EL (cell line): ENCODE measurements at places on chromosomes 7 and 10.

DNA sequence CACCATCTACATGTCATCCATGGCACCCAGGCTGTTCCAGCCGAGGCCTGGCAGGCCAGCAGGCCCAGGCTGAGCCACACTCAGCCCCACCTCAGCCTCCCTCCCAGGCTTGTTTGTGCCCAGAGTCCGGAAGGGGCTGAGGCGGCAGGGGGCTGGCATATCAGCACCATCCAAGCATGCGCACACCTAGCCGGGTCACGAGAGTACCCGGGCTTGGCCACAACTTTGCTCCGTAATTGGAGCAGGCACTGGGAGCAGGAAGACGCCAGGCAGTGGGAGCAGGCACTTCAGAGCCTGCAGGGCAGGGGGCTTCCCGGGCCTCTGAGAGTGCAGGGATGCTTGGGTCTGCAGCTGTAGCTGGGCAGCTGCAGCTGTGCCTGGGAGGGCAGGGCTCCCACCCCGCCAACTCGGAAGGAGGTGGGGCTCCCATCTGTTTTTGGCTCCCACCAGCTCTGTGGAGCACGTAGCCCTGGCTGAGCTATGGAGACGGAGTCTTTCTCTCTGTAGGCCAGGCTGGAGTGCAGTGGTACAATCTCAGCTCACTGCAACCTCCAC is 15.2 kb upstream of the TSPAN15 start:
- DNase-seq: no peak

GRCh38 chr7:97847791-97848190 is 24.4 kb downstream of the ASNS start:
- DNase-seq: no peak

DNA sequence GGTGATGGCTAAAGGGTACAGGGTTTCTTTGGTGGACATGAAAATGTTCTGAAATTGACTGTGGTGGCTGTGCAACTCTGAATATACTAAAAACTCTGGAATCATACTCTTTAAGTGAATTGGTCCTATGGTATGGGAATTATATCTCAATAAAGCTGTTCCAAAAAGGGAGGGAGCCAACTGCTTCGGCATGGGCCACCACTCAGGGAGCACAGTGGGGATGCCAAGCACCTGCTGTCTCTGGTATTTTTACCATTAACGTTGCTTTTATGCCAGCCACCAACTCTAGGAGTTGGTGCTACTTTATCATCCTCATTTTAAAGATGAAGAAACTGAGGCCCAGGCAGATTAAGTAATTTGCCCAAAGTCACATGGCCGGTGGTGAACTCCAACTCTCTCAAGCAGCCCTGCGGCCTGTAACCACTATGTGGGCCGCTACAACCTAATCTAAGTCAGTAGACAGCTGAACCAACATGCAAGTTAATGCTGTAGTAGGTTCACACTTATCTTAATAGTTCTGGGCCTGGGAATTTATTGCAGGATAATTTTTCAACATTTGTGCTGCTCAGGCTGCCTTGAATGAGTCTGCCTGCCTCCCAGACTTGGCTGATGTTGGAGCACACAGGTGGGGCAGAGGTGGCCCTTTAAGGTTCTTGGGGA is 20.8 kb downstream of the SH3PXD2A start:
- no peak for DNase-seq

GRCh38 chr10:5402798-5403197 is 1.8 kb downstream of the TUBAL3 start:
- no peak for DNase-seq

- DNase-seq: no peak
These were observed 31.5 kb downstream of the RAB19 start for GRCh38 chr7:140435252-140435895.
